ENCODE measurements at places on chromosomes 3 and 15. TPM values are rescaled to one million over a fixed set of nuclear protein-coding genes. Genes with fewer than 3 reads are reported as not detected.
A peak's percentile ranks its signal among the peaks of the same experiment; 100 is the strongest.

The SLC51A gene
- not detected for total RNA-seq

The LXN gene
- total RNA-seq: 8.7 TPM

DNA sequence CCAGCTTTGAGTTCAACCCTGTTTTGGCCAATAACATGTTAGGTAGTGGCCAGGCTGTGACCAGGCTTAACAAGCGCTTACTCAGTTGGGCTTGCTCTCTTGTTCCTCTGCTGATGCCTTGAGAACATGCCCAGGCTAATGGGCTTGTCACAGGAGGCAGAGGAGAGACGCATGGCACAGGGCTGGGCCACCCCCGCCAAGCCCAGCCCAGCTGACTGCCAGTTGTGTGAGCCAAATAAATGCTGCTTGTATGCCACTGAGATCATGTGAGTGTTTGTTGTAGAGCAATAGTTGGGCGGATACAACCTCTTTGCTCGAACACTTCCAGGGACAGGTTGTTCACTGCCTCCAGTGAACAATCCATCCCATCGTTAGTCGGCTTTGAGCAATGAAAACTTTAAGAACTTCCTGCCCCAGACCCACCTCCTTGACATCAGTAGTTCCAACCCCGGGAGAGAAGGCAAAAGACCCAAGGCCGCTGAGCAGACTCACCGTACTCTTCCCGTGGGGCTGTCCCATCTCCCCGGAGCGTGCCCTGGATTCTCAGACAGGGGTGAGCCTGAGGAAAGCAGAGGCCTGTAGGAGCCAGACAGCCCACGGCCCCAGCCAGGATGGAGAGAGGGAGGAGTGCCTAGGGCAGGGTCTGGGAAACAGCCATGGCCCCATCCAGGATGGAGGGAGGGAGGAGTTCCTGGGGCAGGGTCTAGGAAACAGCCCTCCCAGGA lies 4.1 kb downstream of the PLA2G4F start:
- H3K27me3 ChIP-seq: no peaks in the 10 kb centered on the region
- DNase-seq: no peak
- H3K27ac ChIP-seq: no peak overlapping the region
- H3K4me1 ChIP-seq: no peaks in the 10 kb centered on the region

- no peaks in the 10 kb centered on the region for H3K36me3 ChIP-seq
- no peak overlapping the region for H3K27ac ChIP-seq
- DNase-seq: no peak
- no peaks in the 10 kb centered on the region for H3K4me1 ChIP-seq
- H3K4me3 ChIP-seq: no peak overlapping the region
These were observed 61.8 kb downstream of the GLDN start for GRCh38 chr15:51403072-51403878.

DNA sequence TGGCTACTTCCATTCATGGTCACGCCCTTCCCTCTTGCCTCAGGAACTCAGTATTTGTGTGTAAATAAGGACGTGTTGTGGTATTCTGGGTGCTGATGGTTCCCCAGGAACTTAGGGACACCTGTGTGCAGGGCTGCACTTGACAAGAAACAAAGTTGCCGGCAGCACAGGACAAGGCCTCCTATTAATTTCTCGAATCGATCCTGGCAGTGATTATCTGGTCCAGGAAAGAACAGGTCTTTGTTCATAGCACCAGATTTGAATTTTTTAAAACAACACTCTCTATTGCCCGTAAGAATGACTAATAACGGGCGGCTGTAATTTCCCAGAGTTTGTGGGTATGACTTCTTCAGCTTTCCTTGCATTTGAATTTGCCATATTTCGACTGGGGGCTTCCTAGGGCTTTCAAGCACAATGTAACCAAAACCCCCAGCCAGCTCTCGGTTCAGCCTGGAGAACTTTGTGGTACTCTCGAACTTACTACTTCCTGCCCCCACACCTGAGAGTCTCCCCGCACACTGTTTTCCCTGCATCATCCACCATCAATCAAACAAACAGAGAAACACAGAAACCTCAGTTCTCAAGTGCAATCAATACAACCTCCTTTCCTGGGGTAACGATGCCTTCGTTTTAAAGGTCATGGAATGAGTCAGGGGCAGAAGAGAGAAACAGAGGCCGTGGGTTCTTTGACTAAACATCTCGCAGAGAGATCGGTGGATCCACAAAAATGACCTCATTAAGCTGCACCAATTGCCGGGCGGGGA lies 241.7 kb upstream of the ICE2 start:
- DNase-seq: peak; percentile 56
- no peaks in the 10 kb centered on the region for H3K36me3 ChIP-seq
- peak overlapping the region; percentile 36 for H3K4me3 ChIP-seq
